Activated CD8-positive, alpha-beta memory T cell treated with anti-CD3 and anti-CD28 coated beads for 24 hours (primary cell): ENCODE measurements at places on chromosomes 2 and 18.
A peak's percentile ranks its signal among the peaks of the same experiment; 100 is the strongest.

DNA sequence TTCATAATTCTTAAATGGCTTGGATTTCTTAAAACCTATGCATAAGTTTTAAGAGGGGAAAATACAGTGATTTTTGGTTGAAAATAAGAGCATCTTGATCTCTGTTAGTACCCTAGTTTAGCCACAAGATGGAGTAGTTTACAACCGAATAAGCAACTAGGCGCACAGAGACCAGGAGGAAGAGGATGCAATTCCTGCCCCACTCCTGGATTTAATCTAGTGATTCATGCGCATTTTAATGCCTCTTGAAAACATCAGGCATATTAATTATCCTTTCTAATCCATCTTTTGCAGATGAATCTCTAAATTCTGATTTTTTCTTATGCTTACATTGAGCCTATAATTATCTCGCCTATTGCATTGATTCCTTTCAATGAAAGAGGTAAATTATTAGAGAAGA lies 76.7 kb downstream of the MRPS9 start:
- DNase-seq, result no peak

GRCh38 chr2:151637271-151637781 lies 97.0 kb downstream of the NEB start:
- peak; percentile 72 for DNase-seq

- no peak for DNase-seq
Measured at GRCh38 chr18:49476664-49477411, 10.2 kb downstream of the C18orf32 start.

- DNase-seq, result no peak
Measured at GRCh38 chr18:39199231-39199855, 1633.7 kb upstream of the CELF4 start.

- DNase-seq, result no peak
Measured at GRCh38 chr2:545711-546650, 131.2 kb downstream of the TMEM18 start.

- no peak for DNase-seq
Measured at GRCh38 chr18:79790996-79791972, 6.5 kb upstream of the KCNG2 start.

- no peak for DNase-seq
Measured at GRCh38 chr18:63095768-63096167, 223.8 kb downstream of the BCL2 start.

GRCh38 chr2:120239488-120240287 lies 13.0 kb upstream of the RALB start:
- DNase-seq, result no peak

GRCh38 chr2:85933753-85934594 lies 45.2 kb upstream of the ST3GAL5 start:
- DNase-seq, result no peak

DNA sequence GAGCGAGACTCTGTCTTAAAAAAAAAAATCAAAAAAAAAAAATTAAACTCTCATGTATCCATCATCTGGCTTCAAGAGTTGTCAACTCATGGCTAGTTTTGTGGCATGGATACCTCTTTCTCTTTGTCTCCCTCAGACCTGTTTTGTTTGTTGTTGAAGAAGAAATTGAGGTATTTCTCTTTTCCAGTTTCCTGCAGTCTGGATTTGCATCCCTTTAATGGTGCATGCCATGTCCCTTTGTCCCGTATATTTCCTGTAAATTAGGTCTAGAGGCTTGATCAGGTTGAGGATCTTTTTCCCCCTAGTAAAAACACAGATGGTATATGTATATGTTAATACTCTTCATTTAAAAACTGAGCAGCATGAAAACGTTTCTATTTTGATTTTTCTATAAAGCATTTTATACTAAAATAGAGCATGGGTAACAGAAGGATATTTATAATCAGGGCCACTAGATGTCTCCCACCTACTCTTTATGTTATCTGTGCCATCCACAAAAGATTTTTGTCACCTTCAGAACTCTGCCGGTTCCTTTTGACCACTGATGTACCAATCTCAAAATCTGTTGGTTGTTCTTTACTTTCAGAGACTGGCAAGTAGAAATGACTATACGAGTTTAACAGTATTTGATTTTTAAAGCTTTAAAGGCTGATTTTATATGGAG lies 80.1 kb downstream of the GALNT1 start:
- no peak for DNase-seq

DNA sequence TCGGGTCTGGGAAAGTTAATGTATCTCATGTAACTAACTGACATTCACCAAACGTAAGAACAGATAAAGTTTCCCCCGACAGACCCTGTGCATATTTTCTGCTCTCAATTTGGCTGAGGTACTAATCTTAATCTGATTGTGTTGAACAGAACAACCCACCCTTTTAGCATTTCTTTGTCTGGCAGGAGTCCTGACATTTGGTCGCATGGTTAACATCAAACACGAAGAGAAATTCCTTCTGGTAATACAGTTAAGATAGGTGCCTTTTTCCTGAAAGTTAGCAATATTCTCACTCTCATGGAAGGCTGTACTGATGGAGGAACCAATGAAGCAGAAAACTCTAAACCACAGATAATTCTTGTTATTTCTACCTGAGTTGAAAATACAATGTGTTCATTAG lies 520.8 kb downstream of the PARD3B start:
- DNase-seq, result no peak

DNA sequence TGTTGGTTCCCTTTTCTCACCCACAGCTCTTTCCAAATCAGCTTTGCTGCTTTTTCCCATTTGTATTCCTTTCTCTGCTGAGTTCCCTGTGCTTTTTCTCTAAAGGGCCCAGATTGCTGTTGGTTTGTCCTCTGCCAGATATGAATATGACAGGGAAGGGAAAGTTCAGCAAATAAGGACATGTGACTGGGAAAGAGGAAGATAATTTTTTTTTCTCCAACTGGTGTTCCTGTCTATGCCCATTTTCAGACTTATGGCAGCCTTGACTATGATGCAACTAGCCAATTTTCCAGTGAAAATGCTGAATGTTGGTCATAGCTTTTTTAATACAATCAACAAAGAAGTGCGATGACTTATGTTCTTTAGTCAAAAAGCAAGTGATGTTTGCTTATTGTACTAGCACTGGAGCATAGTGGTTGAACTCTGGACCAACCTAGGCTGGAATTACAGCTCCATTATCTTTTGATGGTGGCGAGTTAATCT lies 7.7 kb downstream of the MDH1 start:
- DNase-seq, result no peak

DNA sequence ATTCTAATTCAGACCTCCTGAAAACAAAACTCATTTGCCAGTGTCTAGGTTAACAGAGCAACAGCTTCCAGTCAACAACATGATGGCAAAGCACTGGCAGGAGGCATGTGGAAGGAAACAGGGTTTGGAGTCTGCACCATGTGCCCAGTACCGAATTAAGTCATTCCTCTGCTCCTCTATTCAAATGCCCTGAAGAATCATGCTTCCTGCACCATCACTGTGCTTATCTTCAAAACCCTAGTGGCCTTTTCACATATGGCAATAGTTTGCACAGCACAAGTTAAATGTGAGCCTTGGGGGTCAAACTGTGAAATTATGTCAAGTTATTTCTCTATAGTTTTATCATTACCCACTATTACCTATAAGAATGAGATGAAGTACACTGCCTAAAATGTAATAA lies 75.4 kb upstream of the GRB14 start:
- no peak for DNase-seq

GRCh38 chr2:40120957-40121356 lies 330.9 kb downstream of the SLC8A1 start:
- no peak for DNase-seq

DNA sequence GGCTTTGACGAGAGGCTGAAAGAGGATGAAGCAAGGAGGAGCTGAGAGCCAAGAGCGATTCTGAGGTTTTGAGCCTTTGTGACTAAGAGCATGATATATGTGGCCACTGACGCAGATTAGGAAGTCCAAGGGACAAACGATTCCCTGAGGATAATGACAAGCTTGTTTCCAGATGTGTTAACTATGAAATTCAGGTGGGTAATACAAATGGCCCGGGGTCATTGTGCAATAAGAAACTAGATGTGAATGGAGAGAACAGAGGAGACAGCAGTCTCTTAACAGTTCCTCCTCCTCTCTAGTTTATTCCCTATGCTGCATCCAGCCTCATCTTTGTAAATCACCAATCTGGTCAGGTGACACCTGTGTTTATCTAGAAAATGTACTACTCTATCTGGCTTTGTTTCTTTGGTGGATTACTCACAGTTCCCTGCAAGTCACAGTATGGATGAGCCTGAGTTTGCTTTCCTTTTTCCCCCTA lies 84.2 kb downstream of the SOCS6 start:
- no peak for DNase-seq

- DNase-seq, result no peak
Measured at GRCh38 chr2:181005809-181006208, 25.4 kb downstream of the UBE2E3 start.

GRCh38 chr2:157258520-157259326 lies 1.2 kb downstream of the GALNT5 start:
- no peak for DNase-seq

DNA sequence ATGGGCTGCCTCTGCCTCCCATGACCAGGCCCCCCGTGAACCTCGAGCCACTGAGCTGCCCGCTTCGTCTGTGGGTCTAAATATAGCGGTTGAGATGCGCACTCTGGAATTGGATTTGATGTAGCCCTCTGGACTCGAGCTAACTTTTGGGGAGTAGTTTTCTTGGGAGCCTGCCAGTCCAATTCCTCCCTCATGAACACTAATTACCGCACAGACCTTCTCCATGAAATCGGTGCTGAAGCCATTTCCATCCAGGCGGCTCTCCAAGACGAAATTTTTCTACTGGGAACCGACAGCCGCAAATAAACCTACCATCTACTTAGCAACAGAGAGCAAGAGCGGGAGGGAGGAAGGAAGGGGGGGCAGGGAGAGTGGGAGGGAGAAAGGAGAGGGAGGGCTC lies 63.6 kb downstream of the CELF4 start:
- no peak for DNase-seq

GRCh38 chr18:24485681-24486080 lies 25.2 kb downstream of the HRH4 start:
- no peak for DNase-seq

GRCh38 chr2:15579641-15580040 lies 12.0 kb upstream of the DDX1 start:
- no peak for DNase-seq

DNA sequence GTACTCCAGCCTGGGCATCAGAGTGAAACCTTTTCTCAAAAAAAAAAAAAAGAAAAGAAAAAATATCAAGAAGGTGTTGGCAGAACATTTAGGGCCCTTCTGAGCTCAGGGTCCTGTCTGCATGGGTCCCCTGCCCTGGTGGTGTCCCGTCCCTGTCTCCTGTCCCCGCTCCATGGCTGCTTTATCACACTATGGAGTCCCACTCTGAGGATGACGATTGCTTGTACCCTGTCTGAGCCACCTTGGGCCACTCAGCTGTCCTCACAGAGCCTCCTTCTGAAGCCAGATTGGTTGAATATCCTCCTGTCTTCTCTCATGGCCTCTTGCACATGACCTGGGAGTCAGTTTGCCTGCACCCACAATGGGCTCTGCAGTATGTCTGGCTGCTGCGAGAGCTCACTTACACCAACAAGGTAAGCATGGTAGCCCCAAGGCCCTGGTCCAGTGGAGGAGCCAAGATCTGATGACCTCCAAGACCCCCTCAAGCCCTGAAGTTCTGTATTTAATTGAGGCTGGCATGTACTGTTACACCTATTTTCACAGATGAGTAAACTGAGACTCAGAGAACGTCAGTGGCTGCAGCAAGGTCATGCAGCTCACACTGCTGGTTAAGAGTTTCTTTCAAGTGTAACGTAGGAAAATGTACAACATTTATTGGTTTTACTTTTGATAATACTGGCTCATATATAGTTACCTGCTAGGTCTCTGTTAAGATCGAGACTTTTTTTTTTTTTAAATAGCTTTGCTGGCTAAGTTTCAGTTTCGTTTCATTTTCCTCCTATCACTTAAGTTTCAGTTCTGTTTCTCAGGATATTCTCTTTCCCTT lies 16.9 kb upstream of the ZCCHC2 start:
- DNase-seq, result peak; percentile 82

DNA sequence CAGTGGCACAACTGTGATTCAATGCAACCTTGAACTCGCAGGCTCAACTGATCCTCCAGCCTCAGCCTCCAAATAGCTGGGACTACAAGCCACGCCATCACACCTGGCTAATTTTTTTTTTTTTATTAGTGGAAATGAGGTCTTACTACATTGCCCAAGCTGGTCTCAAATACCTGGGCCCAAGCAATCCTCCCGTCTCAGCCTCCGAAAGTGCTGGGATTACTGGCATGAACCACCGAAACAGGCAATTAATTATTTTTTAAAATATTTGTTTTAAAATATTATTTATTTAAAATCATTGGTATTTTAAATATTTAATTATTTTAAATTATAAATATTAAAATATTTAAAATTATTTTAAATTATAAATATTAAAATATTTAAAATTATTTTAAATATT lies 24.5 kb downstream of the SRBD1 start:
- DNase-seq, result no peak

DNA sequence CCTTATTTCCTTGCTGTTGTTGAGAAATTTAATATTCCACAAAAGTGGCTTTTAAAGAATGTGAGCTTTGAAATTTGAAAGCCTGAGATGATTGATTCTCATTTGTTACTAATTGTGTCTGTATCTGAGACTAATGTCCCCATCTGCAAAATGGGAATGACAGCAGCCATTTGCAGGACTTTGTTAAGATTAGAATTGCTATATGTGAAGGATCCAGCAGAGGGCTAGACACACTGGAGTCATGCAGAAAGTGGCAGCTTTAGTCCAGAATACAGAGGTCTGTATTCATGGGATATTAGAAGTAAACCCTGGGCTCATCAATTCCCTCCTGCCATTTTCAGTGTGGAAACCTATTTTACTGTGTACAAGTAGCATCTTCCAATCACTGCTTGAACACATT lies 296.5 kb upstream of the GYPC start:
- no peak for DNase-seq

DNA sequence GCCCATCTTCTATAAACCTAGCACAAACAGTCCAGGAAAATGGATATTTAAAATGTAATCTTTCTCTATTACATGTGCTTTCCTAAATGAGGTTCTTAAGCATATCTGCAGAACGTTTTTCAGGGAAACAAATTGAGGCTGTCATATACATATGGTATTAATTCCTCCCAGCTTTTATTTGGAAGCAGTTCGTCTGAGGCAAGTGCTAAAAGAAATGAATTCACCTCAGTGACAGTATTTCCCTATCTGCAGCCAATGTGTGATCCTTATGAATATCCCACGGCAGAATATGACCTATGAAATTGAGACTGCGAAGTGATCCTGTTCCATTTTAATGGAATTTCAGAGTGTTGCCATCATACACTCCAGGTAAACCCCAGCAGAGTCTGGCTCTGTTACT lies 7.1 kb downstream of the MYOM1 start:
- no peak for DNase-seq

DNA sequence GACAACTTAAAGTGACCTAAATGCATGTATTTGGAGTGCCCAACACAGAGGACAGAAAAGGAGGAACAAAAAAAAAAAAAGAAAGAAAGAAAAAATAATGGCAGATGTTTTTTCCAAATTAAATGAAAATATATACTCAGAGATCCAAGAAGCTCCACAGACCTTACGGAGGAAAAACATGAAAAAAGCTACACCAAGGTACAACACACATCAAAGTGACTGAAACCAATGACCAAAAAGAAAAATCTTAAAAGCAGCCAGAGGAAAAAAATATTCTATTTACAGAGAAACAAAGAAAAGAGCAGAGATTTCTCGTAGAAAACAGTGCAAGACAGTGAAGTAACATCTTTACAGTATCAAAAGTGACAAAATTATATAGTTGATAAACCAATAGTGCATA lies 5.1 kb downstream of the FANCL start:
- DNase-seq, result no peak

- no peak for DNase-seq
Measured at GRCh38 chr2:183541766-183542165, 417.5 kb downstream of the NUP35 start.
